T-helper 1 cell (primary cell): ENCODE measurements at places on chromosomes 1 and 21.

DNA sequence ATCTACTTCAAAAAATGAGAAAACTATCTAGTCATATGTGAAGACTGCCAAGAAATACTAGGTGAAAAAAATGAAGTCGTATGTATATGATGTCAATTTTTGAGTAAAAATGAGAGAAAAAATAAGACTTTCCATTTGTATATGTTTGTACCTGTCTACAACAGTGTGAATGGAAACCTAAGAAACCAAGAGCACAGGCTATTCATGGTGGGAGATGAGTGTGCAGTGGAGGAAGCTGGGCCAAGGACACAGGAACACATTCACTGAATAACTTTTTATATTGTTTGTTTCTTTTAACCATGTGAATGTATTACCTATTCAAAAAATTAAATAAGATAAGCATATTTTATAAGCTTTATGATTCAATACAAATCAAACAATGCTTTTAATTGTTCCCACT is 67.0 kb downstream of the ERO1B start:
- no peak for DNase-seq

GRCh38 chr21:39444421-39445180 is 977 bp downstream of the LCA5L start:
- DNase-seq, result no peak

GRCh38 chr1:27656157-27656893 is 15.7 kb downstream of the IFI6 start:
- DNase-seq, result no peak

- DNase-seq, result no peak
These were observed 77.0 kb downstream of the CSMD2 start for GRCh38 chr1:34087986-34088385.

DNA sequence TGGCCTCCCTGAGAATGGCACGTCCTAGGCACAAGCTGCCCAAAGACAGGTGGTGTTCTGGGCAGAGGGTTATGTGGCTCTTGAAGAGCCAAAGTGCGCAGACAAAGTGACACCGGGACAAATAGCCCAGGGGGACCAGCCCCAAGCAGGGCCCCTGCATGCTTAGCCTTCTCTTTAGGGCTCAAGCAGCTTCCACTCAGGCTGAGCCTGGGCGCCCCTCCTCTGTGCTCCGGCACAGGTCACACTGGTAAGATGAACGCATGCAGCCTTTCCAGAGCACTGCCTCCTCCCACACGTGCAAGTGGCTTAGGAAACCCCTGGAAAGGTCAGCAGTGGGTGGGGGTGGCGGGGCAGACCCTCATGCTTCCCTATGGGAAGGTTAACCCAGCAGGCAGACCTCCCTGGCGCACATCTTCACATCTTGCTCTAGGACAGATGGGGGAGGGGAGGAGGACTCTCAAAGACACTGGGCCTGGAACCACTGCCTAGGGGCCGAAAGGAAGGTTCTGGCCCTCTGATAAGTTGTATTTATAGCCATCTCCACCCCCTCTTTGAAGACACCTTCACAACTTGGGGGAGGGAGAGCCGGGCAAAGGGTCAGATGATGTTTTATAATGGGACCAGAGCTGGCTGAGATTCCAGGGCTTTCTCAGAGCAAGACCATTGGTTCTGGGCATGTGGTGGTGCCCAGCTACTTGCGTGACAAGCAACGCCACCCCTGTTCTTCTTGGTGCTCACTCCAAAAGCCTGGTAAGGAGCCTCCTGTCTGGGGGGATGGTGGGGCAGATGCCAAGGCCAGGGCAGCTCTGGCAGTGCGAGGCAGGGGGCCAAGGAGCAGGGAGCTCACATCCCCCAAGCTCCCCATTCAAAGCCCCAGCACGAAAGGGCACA is 5.5 kb downstream of the KLHL21 start:
- DNase-seq, result no peak

GRCh38 chr1:204728456-204728855 is 42.9 kb upstream of the LRRN2 start:
- DNase-seq, result no peak

DNA sequence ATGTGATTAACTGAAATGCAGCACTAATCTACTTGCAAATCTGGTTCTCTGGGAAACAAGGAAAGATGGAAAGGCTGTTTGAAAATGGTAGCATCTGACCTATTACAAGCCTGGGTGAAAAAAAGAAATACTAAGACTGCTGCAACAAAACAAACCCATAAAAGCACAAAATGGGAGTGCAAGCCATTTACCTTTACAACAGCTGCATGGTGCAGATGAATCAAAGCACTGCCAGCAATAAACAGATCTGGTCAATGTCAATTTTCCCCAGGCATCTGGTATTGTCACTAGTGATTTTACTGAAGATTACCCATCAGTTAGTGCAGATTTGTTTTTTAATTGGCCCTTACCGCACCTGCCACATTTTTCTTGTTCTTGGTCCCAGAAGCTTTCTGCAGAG is 1341.7 kb downstream of the PLA2G4A start:
- no peak for DNase-seq

- DNase-seq, result no peak
These were observed 81.9 kb upstream of the ARTN start for GRCh38 chr1:43851561-43852338.

DNA sequence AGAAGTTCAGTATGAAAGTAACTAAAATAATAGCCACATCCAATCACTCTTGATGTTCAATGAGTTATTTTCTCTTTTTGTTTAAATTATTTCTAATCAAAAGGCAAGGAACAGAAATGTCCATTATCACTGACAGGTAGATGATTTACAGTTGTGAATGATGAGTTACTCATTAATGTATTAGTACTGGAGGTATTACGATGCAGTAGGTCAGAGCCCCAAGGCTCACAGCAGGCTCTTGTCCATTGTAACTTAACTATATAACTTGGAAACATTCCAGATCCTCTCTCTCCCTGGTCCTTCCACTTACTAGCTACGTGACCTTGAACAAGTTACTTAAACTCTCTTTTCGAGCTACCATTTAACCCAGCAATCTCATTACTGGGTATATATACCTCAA is 39.5 kb downstream of the CRB1 start:
- DNase-seq, result no peak

- DNase-seq, result no peak
These were observed 58.7 kb downstream of the ALG14 start for GRCh38 chr1:95013950-95014574.

GRCh38 chr1:205933671-205934618 is 9.3 kb downstream of the SLC26A9 start:
- no peak for DNase-seq

- peak; percentile 31 for DNase-seq
These were observed 812 bp downstream of the NBPF1 start for GRCh38 chr1:16612332-16613172.

DNA sequence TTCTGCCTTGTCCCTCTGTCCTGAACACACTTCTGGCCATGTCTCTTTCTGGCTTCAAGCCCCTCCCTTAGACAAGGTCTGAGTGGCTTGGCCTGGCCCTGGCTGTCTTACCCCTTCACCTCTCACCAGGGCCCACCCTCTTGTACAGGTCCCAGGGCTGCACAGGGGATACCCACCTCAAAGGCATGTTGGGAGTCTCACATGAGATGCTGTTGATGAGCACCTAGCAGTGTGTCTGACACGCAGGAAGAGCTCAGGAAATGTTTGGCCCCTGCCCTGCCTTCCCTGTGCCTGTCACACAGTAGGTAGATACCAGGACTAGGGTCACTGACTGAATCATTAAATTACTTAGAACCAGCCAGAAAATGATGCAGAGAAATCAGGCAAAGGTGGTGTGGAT is 16.6 kb downstream of the ZNF362 start:
- DNase-seq, result no peak

GRCh38 chr1:29396438-29397255 is 160.3 kb downstream of the PTPRU start:
- DNase-seq, result no peak

DNA sequence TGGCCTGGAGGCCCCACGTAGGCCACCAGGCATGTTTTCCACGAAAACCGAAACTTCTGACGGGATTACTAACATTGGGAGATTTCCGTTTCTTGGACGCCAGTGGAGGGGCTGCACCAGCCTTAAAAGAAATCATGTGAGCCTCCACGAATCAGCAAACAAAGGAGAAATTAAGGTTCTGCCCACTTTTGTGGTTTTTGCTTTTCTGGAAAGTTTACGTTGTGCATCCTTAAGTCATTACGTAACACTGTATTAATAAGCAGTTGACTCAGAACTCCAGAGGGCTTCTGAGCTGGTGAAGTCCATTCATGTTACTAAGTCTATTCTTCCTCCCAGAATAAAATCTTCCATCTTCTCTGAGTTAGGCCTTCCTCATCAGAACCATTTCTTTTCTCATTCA is 168.5 kb downstream of the PSMG1 start:
- DNase-seq, result no peak

GRCh38 chr1:178702146-178702545 is 22.9 kb upstream of the RALGPS2 start:
- no peak for DNase-seq

- DNase-seq, result no peak
These were observed 11.1 kb upstream of the MSTO1 start for GRCh38 chr1:155598842-155599331.

GRCh38 chr1:39996396-39997004 is 41.6 kb downstream of the MFSD2A start:
- no peak for DNase-seq

DNA sequence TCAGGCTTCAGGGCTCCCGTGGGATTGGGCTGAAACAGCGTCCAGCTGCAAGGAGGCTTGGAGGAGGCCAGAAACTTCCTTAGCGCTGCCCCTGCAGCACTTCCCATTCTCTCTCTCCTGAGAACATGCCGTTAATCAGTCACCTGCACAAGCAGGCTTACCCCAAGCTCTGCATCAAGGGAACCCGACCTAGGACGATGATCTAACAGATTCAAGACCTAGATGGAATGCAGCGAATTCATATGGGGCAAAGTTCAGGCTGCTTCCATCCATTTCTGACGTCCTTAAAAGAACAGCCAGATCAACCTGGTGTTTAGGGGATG is 114.1 kb downstream of the ERG start:
- DNase-seq, result no peak

DNA sequence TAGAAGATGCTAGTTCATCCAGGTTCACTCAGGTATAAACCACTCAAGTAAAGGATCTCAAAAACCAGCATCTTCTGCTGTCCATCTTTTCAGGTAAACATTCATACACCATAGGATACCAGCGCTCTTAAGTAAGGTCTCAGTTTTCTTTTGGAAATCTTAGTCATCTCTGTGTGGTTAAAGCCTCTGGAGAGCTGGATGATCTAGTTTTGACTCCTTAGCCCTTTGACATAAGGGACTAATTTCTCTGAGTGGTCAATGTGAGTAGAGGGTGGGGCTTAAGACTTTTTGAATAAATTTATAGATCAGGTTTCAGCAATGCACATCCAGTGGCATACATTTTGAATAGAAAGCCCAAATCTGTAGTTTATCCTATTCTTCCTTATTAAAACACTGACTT is 92.3 kb downstream of the CTH start:
- no peak for DNase-seq

- DNase-seq, result no peak
These were observed 1.8 kb downstream of the CCDC190 start for GRCh38 chr1:162859191-162859590.

DNA sequence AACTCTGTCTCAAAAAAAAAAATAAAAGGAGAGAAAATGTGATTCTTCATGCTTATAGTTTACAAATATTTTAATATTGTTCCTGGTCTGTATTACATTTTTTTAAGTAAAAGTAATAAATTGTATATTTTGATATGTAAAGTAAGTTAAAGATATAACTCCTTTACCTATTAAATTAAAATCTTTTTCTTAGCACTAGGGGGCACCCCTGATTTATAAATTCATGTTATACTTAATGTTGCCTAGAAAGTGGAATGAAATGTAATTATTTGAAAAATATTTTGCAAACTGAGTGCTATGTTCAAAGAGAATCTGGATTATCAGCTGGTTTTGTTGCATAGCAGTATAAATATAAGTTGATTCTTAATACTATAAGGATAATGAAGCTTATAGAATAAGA is 49.2 kb downstream of the RALGPS2 start:
- no peak for DNase-seq

DNA sequence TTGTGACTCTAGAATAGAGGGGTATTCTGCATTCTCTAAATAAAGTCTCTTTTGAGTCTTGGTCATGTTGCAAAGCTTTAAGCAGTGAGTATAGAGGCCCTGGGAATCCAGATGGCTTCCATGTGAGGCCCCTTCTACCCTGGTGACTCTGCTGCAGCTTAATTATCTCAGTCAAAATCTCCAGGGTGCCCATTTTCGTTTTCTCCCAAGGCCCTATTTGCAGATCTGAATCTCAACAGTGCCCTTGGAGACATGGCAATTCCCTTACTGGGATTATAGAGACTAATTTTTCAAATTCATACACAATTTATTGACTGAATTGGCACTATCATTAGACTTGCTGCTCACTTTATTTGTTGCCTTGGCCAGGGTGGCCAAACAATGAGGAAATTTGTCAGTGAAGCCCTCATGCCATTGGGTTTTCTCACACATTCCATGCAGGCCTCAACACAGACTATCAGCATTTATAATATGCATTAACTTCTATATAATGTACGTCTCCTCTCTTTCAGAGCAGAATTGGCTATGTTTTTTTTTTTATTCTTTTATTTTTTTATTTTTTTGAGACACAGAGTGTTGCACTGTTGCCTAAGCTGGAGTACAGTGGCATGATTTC is 35.1 kb downstream of the PROX1 start:
- no peak for DNase-seq

DNA sequence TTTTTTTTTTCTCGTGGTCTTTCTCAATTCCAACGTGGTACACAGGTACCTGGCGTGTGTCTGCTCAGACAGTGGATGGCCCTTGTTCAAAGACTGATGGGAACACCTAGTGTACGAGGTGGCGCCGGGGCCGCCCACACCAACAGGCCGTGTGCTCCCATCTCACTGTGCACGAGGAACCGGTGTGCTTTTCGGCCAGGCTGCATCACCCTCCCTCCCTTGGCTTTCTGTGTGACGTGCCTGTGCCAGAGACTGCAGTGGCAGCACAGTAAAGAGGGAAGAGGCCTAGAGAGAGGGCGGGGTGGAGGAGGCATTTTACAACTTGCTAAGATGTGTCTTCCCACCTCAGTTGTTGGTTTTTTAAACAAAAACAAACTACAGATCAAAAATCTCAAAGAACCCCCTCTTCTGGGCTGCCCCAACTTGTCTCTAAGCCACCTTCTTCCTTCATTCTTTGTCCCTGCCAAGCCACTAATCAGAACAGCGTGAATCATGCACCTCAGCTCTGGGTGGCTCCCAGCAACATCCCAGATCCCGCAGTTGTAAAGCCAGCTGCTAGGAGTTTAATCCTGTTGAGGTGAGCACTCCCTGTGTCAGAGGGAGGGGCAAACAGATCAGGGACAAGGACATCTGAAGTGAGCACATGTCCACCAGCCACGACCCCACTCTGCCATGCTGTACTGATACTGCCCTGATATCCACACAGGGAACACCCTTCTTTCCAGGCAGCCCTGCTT is 20.7 kb downstream of the IRF2BP2 start:
- DNase-seq, result no peak

- DNase-seq, result no peak
These were observed 18.8 kb upstream of the HSD3B1 start for GRCh38 chr1:119488216-119488615.

- DNase-seq, result peak; percentile 60
These were observed 41.3 kb downstream of the LRRC71 start for GRCh38 chr1:156961709-156962108.

- DNase-seq, result no peak
These were observed 8.8 kb upstream of the COL16A1 start for GRCh38 chr1:31712630-31713029.
